ENCODE measurements at places on chromosomes 16 and 17.

DNA sequence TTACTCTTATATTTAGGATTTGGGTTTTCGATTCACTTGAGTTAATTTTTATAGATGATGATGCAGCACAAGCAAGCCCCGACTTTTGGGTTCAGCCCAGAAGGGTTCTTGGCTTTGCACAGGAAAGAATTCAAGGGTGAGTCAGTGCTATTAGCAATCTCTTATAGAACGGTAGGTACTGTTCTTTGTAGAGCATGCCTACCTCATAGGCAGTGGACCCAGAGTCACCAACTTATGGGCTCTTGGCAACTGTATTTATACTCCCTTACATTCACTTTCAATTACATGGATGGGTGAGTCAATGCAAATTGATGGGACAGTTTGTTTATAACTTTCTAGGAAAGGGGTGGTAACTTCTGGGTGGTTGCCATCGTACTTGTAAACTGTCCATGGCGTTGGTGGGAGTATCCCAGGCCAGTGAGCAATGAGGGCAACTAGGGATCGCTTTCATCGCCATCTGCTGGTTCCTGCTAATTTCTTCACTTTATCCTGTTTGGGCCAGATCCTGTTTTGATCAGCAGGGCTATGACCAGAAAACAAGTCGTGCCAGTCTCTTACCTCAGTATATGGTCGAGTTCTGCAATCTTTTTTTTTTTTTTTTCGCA is 362.6 kb downstream of the CNTNAP4 start:
- DNase-seq, result no peak

DNA sequence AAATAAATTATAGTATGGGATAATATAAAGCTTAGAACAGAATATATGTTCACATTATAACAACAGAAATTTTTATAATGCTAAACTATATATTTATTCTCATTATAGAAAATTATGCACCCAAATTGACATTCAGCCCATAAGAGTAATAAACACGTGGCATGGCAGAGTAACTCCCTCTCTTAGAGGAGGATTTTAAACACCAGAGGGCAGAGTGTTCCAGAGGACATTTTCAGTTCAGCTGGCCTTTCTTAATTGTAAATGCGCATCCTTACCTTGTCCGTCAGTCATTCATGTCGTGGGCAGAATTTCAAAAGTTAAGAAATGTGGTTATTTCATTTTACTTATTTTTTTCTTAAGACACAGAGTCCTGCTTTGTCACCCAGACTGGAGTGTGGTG is 147.1 kb downstream of the TANC2 start:
- no peak for DNase-seq

- DNase-seq, result peak; percentile 95
Observed at GRCh38 chr16:370443-370842, at the start of gene MRPL28. Gene MRPL28, minus strand, starts transcription at chr16:370538. Its CDS starts 320 bp downstream, at chr16:370218.

- DNase-seq, result no peak
Observed at GRCh38 chr17:39022924-39023323, 55.7 kb upstream of the FBXO47 start.

GRCh38 chr17:27333410-27333980 is 39.6 kb downstream of the WSB1 start:
- DNase-seq, result no peak

GRCh38 chr17:68602289-68602688 is 1.1 kb upstream of the FAM20A start:
- no peak for DNase-seq

DNA sequence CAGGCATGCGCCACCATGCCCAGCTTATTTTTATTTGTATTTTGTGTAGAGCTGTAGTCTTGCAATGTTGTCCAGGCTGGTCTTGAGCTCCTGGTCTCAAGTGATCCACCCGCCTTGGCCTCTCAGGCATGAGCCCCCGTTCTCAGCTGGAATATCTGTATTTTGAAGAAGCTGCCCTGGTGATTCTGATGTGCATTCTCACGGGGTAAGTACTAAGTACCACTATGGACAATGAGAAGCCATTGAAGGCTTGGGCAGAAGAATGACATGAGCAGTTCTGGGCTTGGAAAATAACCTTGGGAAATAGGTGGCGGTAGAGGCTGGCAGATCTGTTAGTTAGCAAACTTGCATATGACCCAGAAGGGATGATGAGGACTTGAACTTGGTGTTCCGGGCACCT is 15.6 kb upstream of the NKD1 start:
- no peak for DNase-seq

DNA sequence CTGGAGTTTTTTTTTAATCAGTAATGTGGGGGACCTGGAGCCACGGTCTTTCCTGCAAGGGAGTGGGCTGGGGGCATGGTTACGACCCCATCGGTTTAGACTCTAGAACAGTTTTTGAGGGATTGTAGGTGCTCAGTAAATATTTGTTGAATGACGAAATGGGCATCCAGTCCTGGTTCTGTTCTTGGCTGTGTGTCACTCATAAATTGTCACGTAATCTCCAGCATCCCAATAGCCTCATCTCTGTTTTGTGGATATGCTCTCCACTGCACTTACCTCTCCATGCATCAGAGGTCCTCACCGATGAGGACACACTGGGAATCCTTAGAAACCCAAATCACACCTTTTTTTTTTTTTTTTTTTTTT is 497 bp upstream of the SLC38A7 start:
- DNase-seq, result no peak

GRCh38 chr16:68386628-68387027 is 61.7 kb downstream of the SMPD3 start:
- no peak for DNase-seq

- no peak for DNase-seq
Observed at GRCh38 chr16:19835968-19836421, 48.7 kb downstream of the GPRC5B start.

- DNase-seq, result no peak
Observed at GRCh38 chr17:32470405-32471167, 16.2 kb upstream of the CDK5R1 start.

DNA sequence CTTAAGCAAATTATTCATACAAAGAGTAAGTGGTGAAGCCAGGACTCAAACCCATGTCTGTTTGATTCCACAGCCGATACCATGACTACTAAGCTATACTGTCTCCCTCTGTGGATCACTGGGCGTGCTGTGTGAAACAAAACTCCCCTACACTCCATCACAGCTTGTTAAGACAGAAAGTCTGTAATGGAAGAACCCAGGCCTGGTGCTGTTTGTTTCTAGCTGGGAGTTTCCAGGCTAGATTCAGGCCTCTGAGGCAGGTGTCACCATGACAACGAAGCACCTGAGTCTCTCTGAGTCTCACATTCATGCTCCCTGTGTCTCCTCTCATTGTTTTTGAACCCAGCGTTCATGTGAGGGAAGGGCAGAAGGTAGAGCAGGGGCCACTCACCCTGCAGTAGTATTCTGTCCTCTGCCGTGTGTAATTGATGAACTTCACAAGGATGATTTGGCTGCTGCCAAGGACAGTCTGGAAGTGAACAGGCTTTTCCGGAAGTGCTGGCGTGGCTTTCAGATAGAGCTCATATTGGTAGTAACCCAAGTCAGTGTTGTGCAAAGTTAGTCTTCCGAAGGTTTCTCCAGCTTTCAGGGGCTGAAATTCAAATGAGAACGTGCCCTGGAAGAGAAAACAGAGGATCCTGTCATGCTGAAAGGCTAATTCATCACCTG is 8.6 kb upstream of the VAC14 start:
- DNase-seq, result no peak

DNA sequence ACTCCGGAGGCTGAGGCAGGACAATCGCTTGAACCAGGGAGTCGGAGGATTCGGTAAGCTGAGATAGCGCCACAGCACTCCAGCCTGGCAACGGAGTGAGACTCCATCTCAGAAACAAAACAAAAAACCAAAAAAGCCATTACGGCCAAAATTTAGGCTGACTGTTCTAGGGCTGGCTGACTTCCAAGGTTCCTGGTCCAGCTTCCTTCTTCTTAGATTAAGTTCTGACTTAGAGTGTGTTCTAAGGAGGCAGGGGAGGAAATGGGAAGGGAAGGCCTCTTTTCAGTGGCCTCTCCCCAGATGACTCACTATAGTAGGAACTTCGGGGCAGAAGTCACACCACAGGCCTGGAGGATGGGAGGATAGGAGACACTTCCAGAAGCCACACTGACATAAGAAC is 27.7 kb upstream of the CLEC18B start:
- DNase-seq, result no peak

GRCh38 chr17:42282478-42283080 is 5.7 kb upstream of the STAT5A start:
- DNase-seq, result no peak

GRCh38 chr17:30824002-30824355 is 513 bp downstream of the CRLF3 start:
- DNase-seq, result peak; percentile 44

DNA sequence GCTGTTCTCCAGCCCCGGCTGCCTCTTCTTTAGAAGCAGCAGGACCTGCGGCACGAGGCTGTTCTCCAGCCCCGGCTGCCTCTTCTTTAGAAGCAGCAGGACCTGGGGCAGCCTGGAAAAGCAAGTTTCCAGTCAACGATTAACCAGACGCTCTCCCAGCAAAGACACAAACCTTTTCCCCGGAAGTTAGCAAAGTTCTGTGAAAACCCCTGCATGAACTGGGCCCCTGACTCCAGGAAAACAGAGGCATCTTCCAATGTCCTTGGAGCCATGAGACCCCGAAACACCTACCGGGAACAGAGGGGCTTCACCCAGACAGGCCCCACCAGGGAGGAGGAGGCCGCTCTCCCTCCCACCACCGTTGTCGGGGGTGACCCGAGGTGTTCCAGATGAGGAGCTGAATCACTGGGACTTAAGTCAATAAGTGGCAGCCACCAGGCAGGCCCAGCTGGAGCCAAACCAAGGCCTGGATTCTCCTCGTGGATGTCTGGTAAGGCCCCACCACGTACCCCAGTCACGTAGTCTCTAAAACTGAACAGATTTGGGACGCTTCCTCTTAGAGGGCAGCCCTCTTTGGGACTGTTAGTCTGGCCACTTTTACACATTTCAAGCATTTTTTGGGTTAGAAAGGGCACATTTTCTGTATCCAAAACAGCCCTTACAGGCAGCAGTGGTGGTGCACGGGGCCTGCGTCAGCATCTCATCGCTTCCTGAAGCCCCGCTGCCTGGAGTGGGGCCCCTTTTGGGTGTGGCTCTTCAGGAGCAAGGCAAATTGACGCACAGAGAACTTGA is at the start of gene RPH3AL:
Gene RPH3AL (minus strand): TSS at position 387 of the 792 bp plus-strand sequence. CDS start 25,264 bp downstream, outside the sequence.
- no peak for DNase-seq

DNA sequence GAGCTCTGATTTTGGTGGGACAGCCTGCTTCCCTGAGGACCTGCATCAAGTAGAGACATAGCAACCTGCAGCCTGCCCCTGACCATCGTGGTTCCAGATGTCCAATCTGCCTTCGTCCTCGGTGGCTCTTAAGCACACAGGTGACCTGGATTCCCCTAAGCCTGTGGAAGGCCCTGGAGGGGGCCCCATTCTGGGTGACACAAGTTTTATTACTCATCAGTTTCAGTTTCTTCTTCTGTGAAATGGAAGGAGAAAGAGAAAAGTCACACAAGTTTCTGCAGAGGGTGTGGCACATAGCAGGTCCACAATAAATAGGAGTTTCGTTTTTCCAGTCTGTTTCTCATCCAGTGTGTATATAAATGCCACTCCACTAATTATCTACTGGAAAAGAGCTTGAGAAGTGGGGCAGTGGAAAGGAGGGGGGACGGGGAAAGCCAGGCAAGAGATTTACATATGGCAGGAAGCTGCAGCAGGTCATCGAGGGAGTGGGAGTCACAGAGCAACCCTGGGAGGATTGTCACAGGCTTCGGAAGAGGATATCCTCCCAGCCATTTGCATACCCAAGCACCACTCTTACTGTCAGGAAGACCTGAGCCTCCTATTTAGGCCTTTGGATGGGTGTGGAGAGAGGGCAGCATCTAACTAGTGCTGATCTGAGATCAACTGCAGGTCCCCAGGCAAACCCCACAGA is 10.0 kb upstream of the NOS2 start:
- DNase-seq, result peak; percentile 50

DNA sequence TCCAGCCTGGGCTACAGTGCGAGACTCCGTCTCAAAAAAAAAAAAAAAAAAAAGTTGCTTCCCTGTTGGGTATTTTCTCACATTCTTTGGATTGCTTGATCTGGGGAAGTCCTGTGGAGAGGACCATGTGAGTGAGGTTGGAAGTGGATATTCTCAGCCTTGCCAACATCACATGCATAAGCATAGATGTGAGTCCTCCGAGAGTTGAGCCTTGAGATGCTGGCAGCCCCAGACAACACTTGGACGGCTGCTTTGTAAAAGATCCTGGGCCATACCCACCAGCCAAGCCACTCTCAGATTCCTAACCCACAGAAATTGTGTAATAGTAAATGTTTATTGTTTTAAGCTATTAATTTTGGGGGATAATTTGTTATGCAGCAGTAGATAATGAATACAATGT is 1570.0 kb upstream of the GOT2 start:
- no peak for DNase-seq

DNA sequence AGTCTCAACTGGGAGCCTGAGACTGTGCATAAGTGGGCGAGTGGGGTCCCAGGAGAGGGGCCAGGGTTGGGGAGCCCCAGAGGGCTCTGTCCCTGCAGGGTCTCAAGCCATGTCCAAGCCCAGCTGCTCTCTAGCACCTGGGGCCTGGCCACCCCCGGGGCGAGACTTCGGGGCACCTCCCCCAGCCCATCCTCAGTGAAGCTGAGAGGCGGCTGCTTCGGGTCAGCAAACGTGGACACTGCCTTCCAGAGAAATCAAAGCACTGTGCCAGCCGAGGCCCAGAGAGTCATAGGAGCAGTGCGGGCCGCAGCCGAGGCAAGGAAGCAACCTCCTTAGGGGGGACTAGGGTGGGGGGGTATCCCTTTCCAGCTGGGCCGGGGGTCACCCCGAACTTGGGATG is 77.5 kb downstream of the ENGASE start:
- no peak for DNase-seq

GRCh38 chr16:75535211-75535843 is 581 bp downstream of the CHST5 start:
- no peak for DNase-seq

GRCh38 chr17:6936370-6937028 is 59.4 kb upstream of the ALOX12 start:
- no peak for DNase-seq

DNA sequence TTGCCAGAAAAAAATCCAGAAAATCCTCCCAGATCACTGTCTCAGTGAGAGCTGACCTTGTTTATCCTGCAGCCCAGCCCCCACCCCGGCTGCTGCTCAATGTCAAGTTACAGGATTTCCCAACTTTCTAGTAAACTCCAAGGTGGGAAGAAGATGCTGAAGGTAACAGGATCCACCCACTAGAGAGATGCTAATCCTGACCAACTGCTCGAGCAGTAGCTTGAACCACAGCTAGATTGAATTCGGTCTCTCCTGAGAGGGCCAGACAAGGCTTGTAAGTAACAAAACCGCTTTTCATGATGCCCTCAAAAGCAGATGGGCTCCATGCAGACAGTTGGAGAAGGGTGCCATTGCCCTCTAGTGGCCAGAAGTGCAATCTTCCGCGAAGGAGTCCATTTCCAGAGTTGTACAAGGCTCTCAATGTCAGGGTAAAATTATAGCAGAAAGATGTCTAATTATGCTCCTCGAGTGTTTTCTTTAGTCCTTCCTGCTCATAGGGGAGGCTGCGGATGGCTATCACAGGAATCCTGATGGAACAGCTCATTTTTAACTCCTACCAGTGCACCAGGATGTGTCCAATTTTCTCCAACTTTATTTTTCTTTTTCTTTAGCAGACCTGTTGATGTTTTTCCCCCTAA is 3.9 kb downstream of the CDH11 start:
- DNase-seq, result peak; percentile 25
